NCI-H1105 treated with DMSO at 0.1 percent for 48 hours (cell line): ENCODE measurements at places on chromosomes 5 and 9.

DNA sequence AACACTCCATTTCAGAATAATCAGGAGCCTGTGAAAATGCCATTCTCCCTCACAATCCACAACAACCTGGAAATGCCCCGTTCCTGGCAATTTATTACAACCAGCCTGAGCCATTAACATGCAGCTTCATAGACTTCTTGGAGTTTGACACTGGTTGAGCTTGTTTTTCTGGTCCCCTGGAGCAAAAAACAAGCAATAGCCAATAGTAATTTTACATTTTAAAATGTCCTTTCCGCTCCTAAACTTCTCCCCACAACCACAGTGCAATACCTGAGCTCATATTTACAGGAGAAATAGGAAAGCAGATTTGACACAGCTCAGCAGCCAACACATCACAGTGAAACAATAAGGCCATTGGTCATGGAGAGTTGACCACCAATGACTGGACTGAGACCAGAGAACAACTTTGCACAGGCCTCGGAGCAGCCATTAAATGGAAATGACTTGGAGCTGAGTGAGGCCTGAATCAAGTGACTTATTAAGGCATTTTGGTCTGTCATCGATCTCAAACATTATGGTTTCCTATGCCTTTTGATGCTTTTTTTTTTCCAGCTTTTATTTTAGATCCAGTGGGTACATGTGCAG lies 73.0 kb downstream of the ENC1 start:
- DNase-seq: no peak

DNA sequence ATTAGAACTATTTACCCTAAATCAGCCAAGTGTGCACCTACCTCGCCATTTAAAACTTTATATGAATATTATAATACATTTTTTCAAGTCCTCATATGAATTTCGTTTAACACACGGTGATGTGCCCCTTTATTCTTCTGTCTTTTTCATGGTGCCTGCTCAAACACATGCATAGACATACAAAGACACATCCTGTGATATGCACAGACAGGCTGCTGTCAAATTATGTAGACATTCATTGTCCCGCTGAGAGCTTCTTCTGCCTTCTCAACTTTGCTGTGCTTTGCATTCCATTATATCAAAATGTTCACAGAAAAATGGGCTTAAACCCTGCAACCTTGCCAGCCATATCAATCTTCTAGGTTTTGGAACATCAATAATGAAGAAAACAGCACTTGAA lies 193.8 kb downstream of the NTRK2 start:
- no peak for DNase-seq

GRCh38 chr5:74877624-74878304 lies 11.6 kb upstream of the FAM169A start:
- no peak for DNase-seq

DNA sequence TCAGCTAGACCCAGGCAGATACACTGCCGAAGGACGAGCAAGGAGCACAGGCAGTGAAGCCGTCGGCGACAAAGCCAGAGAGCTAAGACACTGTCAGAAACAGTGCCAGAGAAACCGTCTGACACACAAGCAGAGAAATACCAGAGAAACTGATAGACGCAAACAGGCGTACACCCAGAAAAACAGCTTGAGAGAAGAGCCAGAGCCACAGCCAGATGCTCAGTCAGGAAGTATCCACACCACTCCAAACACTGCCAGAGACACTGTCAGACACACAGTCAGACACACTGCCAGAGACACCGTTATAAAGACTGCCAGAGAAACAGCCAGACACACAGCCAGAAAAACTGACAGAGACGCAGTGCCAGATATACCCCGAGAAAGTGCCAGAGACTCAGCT lies 19.1 kb downstream of the CNTFR start:
- DNase-seq: no peak

DNA sequence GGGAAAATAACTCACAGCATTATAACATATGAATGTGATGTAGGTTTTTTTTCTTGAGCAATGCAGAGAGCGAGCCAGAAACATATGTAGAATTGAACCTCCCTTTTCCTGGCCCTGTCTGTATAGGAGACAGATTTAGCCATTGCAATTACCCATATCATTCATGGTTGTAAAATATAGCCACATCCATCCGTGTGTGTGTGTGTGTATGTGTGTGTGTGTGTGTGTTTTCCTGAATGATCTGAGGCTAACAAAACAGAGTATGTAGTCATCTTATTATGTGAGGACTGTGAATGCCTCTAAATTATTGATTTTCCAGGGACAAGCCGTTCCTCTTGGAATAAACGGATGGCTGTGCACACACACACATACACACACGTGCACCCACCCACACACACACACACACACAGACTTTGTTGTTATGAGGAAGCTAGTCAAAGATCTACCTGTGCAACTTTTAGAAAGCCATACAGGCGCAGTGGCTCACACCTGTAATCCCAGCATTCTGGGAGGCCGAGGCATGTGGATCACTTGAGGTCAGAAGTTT lies 11.7 kb upstream of the DENND1A start:
- DNase-seq: no peak

- no peak for DNase-seq
These were observed 83.9 kb downstream of the PAPPA start for GRCh38 chr9:116237456-116237855.

DNA sequence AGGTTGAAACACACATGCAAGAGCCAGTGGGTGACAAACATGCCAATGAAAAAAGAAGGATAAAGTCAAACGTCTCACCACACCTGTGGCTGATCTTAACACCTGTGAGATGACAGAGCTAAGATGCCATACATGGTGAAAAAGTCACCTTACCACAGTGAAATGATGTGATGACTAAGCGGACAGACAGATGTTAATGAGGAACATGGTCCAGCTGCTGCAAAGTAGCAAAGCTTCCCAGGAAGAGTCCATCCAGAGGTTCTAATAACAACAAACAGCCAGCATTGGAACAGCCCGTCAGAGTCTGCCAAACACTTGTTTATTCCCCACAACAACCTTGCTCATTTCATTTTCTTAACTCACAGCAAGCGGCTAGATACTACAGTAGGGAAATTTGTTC lies 1.9 kb downstream of the KIAA1191 start:
- DNase-seq: no peak

DNA sequence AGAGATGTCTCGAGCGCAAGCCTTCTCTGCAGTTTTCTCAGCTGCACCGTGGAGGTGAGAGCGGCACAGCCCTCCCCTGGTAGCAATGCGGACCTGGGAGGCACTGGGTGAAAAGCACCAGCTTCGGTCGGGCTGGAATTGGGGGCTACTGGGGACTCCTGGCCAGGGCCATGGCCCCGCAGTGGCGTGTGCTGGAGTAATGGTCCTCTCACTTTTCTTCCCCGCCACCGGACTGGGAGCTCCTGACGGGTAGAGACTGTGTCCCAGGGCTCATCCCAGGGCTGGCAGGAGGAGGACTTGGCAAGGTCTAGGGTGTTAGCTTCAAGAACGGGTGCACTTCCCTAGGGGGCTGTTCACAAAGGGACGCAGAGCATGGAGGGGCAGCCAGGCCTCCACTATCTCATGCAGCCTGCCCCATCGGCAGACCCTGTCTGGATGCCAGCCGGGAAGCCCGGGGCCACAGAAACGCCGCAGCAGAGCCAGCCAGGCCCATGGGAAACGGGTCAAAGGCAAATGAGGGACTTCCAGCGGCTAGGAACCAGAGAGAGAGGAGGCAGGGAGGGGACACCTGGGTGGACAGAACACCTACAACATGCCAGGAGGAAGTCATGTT lies 92.6 kb upstream of the MVB12B start:
- no peak for DNase-seq

DNA sequence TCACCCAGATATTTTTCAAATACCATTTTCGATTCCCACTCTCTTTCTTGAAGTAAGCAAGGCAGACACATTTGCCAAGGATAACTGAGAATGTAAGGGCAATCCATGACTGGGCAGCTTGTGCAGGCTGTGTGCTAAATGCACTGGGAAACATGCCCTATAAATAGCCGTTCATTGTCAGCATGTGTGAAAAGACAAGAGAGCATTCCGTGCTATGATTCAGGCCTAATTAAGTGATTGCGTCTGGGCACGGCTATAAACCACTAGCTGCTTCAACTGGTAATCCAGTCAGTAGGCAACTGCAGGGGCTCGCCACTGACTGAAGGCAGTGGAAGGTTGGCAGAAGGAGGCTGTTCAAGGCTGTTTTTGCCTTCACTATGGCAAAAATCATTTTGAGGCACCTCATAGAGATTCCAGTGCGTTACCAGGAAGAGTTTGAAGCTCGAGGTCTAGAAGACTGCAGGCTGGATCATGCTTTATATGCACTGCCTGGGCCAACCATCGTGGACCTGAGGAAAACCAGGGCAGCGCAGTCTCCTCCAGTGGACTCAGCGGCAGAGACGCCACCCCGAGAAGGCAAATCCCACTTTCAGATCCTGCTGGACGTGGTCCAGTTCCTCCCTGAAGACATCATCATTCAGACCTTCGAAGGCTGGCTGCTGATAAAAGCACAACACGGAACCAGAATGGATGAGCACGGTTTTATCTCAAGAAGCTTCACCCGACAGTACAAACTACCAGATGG lies at the start of gene HSPB3:
Gene HSPB3, plus strand, starts transcription at position 287 of the 745 bp plus-strand sequence. Its CDS starts 91 bp downstream, at position 378.
- peak; percentile 11 for DNase-seq

- no peak for DNase-seq
These were observed 18.7 kb downstream of the CAST start for GRCh38 chr5:96680759-96681470.

DNA sequence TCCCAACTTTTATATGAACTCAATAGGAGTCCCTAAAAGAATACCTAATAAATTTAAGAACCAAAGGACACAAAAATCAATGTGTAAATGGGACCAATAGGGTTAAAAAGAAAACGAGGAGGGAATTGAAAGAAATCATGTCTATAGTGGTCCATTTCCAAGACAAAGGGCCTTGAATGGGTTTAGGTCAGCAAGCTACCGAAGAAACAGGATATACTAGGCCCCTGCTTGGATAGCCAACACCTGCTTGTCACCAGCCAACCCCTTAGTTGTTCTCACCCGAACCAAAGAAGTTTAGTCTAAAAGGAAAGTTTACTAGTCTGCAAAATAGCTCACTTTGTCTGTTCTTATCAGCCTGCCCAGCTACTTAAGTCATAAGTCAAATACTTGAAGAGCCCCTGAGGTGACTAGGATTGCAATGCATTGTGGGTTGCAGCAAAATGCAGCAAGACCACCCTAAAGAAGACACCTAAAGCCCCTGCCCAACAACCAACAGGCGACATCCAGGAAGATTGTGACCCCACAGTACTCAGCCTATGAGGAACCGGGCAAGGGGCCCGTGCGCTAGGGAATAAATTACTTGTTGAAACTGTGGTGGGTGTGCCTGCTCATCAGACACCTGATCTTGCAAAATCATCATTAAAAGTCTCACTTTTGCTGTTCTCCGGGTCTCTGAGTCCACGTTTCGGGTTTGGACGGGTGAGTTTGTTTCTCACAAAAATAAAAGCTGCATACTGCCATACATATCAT lies 183.9 kb upstream of the PPP1R26 start:
- no peak for DNase-seq

GRCh38 chr5:9878206-9878605 lies 248.1 kb upstream of the TAS2R1 start:
- no peak for DNase-seq

DNA sequence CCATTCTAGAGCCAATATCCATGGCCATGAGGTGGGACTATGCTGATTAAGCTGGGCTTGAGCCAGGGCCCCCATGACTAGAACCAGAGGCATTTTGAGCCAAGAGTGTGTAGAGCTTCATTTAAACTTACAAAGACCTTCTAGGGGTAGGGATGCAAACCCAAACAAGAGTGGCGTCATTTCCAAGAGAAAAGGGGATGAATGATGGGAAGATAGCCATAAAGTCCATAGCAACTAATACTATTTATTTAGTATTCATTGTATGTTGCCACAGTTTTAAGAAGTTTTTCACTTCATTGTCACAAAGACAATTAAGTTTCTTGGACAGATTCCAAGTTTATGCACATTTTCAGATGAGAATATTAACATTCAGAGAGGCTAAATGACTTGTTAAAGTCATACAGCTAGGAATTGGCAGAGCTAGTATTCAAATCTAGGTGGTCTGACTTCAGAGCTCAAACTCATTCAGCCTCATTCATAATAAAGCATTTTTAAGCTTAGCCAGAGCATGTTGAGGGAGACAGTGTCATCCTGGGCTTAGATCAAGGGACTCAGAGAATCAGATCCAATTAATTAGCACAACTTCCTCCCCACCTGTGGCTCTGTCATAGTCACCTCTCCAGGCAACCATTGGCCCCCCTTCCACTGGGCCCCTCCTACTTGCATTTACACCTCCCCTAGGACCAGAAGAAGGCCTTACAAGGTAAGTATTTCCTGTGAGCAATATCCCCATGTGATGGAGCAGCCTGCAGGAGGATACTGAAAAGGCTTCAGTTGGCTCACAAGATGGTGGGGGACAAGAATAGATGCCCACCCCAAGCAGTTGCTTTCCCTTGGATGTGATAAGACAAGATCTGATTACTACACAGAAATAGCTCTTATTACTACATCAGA lies 95.0 kb upstream of the PCSK1 start:
- DNase-seq: no peak

DNA sequence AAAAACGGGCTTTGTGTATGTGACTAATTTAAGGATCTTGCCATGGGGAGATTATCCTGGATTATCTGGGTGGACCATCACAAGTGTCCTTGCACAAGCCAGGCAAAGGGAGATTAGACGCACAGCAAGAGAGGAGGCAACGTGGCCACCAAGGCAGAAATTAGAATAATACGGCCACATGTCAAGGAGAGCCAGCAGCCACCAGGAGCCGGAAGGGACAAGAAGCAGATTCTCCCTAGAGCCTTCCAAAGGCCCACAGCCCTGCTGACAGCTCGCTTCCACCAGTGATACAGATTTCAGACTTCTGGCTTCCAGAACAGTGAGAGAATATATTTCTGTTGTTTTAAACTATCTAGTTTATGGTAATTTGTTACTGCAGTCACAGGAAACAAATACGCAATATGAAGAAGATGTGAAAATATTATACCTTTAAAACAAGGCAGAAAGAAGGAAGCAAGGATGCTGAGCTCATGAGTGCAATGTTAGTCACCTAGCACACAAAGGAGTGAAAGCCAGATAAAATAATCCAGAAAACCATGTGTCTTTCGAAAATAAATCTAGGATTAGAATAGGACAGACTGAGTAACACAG lies 28.7 kb upstream of the F2RL1 start:
- DNase-seq: no peak

GRCh38 chr5:169803077-169803981 lies 166.3 kb downstream of the DOCK2 start:
- no peak for DNase-seq
